Mucosa of descending colon (tissue), 3 donors: ENCODE measurements at places on chromosomes 12 and 14. TPM values are rescaled to one million over a fixed set of nuclear protein-coding genes. Genes with fewer than 3 reads are reported as not detected.

DNA sequence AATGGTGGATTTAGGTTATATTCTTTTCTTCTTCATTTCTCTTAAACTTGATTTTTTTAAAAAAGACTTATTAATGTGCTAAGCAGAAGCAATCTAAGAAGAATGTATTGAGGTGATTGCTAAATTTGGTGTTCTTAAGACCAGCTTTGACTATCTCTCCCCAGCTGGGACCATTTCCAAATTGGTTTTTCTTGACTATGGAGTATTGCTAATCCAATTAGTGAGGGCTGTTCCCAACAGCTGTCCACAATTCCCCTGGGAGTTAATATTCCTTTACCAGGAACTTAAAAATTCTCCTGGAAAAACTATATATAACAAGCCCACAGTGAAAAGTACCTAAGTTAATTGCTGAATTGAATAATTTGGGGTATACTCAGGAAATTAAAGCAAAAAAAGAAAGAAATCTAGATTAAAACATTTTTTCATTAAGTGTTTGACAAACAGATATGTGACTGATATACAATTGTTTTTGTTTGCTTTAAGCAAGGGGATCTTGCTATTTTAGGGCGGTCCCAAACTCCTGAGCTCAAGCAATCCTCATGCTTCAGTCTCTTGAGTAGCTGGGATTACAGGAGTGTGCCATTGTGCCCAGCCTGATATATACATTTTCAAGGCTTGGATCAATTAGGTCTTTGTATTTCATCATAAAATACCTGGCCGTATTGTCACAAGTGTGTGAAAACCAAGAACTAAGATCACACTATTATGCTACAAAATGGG, 105.0 kb downstream of the FAR2 start:
- DNase-seq = no peak

DNA sequence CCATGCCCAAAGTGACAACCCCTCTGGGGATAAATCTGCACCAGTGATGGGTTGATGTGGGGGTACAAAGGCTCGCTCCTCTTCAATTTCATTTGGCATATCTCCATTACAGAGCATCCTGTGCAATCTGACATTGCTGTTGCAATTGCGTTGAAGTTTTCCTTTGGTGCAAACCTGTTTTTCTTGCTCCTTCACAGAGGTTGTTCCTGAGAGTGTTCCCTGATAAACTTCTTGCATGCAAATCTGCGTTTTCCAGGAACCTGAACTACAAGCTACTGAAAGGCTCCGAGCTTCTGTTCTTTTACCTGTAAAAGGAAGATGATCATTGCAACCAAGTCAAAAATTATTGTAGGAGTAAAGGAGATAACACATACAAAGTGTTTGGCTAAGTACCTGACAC, 26.1 kb downstream of the SERPINA11 start:
- DNase-seq = no peak

The BEST3 gene
- total RNA-seq = 0.09 TPM

GRCh38 chr12:120941846-120942405, 36.4 kb upstream of the HNF1A start:
- DNase-seq = no peak

GRCh38 chr14:103472939-103473338, 49.7 kb downstream of the CKB start:
- DNase-seq = no peak

DNA sequence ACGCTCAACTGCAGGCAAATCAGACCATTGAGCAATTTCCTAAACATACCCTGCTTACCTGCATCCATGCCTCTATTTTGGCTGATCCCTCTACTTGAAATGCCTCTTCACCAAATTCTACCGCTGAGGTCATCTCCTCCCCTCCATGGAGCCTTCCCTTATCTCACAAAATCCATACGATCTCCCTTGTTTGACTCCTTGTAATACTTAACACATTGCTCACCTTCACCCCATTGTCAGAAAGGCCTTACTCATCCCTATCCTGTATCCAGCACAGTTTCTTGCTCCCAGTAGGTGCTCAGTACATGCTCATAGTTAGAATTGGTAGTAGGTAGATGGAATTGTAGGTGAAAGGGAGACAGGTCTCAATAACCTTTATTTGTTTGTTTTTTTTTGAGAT, 5.4 kb downstream of the DDN start:
- no peak for DNase-seq

The TMEM132C gene
- total RNA-seq = 1.2 TPM

DNA sequence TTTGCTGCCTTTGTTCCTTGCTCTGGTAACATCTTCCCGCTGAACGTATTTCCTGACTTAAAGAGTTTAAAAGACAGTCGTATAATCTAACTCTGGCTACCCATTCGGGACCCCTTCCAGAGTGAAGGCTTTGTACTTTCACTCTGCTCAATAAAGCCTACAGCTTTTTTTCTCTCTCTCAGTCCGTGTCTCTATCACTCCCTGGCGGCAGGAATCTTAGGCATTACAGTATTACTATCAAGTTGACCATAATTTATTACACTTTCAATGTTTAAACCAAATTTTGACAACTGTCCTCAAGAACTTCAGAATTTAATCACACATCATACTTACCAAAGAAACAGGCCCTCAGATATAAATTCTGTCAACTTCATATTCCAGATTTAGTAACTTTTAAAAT, 967.9 kb downstream of the FSCB start:
- DNase-seq = no peak

The ITGB7 gene
- total RNA-seq = 13.8 TPM

The MYBPC1 gene
- total RNA-seq = 12.6 TPM

The PNMA1 gene
- total RNA-seq = 11.7 TPM

The ENDOU gene
- not detected for total RNA-seq
